ENCODE measurements at places on chromosomes 3 and 15. TPM values are rescaled to one million over a fixed set of nuclear protein-coding genes. Genes with fewer than 3 reads are reported as not detected.

The CCR8 gene
- total RNA-seq, result not detected

The ST3GAL6 gene
- total RNA-seq, result 8.8 TPM

The HES1 gene
- total RNA-seq, result 1.6 TPM

The AGBL1 gene
- not detected for total RNA-seq

The CFAP92 gene
- 0.39 TPM for total RNA-seq

The DPPA2 gene
- not detected for total RNA-seq

The GHSR gene
- not detected for total RNA-seq

The RBP2 gene
- total RNA-seq, result not detected

The TRPM1 gene
- total RNA-seq, result not detected

All from placental epithelial cell (primary cell).